ENCODE measurements at places on chromosomes 4 and X.

DNA sequence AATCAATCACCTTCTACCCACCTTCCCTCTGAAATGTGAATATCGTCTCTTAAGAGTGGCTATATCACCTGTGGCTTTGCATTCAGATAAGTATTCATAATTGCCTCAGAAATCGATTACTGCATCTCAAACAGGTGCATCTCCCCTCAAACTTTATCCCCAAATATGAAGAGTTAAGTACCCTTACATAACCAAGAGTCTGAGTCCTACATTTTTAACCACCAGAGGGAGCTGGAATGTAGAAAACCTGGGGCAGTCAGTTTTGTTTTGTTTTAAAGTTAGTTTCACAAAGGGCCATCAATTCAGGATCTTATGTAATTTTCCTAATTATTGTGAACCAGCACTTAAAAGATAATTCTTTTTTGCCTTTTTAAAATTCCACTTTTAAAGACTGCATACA is 5.7 kb downstream of the TCEANC start:
- no peak for DNase-seq

DNA sequence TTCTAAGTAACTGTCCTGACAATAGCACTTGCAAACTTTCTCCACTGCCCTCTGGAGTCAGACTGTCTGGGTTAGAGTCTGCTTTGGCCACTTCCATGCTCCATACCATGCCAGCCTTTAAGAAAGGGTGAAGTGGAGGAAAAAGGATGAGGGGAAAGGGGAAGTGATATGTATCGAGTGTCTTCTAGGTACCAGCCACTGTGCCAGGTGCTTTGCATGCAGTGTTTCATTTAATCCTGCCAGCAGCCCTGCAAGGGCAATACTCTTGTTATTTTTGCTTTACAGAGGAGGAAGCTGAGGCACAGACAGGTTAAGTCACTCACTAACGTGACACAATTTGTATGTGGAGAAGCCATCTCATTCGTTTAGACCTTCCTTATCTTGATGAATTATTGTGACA is 55.6 kb downstream of the RTL9 start:
- no peak for DNase-seq

GRCh38 chrX:103211012-103211715 is 3.7 kb upstream of the BEX4 start:
- no peak for DNase-seq

- DNase-seq: no peak
These were observed 153.6 kb downstream of the SOWAHB start for GRCh38 chr4:76744241-76744921.

- no peak for DNase-seq
These were observed 113.3 kb upstream of the CPEB2 start for GRCh38 chr4:14888790-14889572.

DNA sequence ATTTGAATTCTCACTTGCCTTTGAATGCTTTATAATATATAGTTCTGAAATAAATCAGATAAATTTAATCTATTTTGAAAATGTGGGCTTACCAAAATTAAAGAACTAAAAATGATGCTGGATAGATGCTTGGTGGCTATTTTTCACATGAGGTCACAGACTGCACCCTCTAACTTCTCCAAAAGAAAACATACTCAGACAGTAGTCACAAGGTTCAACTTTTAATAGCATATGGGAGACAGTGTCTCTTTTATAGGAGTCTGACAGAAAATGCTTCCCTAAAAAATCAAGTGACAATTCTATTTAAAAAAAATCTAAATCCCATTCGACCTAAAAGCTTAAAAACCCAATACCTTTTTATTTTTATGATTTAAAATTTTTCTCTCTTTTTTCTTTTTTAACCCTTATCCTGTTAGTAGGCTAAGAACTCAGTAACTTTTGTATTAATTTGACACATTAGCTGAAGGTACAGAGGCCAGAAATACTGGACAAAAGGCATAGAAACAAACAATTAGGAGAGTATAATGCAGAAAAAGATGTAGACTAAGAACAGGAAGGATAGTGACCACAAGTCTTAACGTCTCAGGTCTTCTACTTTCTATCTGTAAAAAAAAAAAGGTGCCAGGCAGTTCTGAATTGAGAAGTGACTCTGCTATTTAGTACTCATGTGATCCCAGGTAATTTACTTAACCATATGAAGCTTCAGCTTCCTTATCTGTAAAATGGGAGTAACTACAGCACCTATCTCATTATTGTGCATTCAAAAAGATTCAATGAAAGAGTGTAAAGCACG is 7.6 kb downstream of the TIGD4 start:
- no peak for DNase-seq

DNA sequence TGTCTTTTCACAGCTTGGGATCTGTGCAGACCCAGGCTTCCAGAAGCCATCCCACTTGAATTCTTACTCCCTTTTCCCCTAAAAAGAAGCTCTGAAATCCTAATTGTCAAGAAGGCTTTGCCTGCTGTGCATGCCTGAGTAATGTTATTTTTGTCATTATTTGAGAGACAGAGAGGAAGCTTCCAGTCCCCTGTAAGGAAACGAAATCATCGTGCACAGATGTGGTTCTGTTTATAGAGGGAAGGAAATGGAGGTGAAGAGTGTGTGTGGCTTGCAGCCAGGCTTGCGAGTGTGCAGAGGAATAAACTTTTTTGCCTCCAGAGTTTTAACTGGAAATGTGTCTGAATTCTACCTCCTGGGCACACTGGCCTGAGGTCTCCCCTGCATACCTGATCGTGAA is 70.2 kb downstream of the TBL1X start:
- no peak for DNase-seq

DNA sequence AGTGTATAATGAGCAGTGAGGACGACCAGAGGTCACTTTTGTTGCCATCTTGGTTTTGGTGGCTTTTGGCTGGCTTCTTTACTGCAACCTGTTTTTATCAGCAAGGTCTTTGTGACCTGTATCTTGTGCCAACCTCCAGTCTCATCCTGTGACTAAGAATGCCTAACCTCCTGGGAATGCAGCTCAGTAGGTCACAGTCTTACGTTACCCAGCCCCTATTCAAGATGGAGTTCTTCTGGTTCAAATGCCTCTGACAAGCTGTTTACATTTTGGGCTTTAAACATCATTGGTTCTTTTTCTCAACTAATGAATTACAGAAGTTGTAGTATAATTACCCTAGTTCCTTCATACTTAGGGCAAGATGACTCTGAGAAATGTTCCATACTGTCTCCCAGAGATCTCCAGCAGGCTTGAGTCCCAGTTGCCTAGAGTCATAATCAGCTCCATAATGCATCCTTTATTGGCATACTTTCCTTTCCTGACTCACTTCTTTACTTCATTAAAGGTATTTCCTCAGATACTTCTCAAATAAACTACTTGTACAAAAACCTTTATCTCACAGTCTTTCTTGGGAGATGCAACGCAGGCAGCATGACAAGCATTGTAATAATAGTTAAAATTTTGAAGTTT is 136.5 kb downstream of the KDM6A start:
- DNase-seq: no peak

DNA sequence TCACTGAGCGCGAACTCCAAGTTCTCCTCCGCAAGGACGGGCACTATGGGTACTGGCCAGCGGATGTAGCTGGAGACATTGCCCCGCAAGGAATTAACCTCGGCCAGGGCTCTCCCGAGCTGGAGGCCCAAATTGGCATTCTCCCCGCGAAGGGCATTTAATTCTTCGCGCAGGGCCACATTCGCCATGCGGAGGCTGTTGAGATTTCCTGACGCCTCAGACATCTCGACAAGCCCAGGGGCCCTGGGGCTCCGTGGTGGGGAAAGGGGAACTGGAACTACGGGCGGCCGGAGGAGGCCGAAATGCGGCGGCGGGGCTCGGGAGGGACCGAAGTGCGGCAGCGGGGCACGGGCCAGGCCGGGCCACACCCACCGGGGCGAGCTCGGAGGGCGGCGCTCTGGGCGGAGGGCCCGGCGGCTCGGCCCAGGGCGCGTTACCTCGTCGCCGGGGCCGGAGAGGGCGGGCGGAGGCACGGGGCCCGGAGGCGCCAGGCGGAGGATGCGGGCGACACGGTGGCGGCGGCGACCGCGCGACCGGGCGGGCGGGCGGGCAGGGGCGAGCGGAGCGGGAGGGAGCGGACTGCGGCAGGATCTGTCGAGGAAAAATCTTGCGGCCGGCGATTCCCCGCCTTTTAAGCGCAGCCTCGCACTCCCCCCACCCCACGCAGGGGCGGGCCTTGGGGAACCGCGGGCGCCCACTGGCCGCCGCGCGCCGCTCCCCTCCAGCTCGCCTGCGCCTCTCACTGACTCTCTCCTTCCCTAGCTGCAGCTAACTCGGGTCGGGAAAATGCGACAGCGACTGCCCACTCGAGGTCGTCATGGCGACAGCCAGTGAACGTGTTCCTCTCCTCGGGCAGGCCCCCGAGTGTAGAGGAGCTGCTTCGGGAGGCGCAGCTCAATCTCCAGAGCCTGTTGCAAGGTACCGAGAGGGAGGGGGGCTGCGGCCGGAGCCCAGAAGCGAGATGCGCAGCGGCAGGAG is at the start of gene RTL5:
TSS of gene RTL5 (minus strand) at position 599 of the 978 bp plus-strand sequence.
- peak; percentile 24 for DNase-seq

DNA sequence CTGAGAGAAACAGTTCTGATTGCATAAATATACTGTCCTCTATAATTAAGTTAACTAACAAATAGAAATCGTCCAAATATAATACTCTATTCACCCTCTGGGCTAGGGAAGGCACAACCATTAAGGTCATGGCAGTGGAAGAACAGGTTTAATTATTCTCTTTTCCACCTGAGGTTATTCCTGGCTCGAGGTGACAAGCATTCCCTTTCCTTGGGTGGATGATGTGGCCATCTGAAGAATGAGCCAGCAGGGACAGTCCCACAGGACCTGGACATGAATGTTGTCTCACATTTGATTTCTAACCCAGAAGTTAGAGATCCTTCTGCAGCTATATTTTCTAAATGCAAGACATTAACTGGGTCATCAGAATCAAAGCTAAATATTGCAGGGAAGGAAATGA is 5.5 kb downstream of the IBSP start:
- no peak for DNase-seq

DNA sequence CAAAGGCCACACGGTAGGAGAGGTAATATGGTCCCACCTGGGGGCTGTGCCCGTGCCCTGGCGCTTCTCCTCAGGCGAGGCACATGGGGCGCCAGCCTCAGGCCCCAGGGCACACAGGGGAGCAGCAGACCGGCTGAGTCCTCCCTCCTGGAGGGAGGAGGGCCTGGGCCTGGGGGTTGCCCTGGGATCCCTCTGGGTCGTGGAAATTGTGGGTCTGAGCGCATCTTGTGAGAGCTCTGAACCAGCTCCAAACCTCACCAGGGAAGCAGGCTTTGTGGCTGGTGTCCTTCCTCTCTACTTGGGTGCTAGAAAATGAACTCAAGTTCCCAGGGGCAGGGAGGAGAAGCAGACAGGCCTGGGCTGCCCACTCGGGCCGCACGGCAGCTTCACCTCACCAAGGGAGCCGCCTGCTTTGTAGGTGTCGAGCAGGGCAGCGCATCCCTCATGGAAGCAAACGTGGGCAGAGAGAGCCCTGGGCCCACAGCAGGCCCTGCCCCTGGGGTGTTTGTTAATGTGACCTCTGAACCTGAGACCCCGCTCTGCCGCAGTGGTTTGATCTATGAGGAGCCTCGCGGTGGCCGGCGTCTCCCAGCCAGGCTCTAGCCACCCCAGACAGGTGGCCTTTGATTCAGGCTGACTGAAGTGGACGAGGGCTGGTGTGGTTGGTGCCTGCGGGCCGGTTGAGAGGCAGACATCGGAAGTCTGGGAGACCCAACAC is 10.8 kb downstream of the HTRA3 start:
- no peak for DNase-seq

GRCh38 chrX:69022430-69022829 is 142.8 kb downstream of the PJA1 start:
- no peak for DNase-seq

GRCh38 chr4:69995526-69996016 is at the start of gene STATH:
Gene STATH (plus strand): TSS chr4:69995966. CDS start chr4:69998438, 2,472 bp downstream.
- no peak for DNase-seq

DNA sequence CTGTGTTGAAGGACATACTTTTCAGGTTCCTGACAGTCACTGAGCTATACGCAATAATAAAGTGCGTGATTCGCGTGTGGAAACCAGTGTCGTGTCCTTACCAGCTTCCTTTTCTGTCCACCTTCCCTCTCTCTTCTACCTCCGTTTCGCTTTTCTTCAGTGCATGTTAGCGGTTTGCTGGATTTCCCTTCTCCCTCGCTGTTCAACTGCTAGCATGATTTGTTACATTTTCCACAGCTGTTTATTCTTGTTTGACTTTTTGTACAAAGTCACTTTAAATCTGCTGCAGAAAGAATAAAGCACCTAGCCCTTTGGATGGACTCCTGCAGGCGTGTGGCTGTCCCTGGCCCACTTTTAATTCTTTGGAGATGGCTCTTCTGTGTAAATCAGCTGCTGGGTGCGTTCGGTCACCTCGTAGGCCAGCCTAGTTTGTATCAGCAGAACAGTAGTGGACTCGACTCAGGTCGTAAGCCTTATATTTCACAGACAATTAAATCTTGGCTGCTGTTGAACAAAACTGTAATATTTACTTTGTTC is 8.9 kb upstream of the HAND2 start:
- DNase-seq: no peak

- DNase-seq: no peak
These were observed 305.7 kb downstream of the PDGFC start for GRCh38 chr4:156665780-156666366.

DNA sequence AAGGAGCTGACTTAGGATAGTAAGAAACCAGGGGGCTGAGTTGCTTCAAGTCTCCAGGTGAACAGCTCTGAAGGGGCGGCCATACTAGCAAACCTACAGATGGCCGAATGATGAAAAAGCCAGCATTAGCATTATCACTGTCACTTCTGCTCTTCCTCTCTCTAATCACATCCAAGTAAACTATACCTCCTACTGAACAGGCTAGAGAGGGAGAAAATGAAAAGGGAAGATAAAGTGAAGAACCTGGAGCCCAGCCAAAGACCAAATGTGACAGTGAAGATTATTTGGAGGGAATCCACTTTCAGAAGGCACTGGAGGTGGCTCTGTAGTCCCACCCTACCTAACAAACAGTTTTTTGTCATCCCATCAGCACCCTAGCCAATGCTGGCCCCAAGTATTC is 50.4 kb upstream of the PRPS1 start:
- no peak for DNase-seq

DNA sequence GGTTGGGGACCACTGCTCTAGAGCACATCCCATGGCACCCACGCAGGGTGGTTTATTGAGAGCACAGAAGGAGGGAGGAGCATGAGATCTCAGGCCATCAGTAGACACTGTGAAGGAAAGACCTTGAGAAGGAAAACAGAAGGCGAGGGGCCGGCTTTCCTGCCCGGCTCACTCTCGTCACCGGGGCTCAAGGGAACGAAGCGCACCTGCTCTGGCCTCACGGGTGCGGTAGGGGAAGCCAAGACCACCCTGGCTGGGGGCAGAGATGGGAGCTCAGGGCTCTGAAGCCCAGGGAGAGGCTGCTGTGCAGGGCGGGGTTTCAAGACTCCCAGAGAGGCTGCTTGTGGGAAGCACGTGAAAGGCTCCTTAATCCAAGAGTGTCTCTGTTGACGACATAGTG is 105.9 kb downstream of the TNIP2 start:
- DNase-seq: no peak

- DNase-seq: no peak
These were observed 722 bp upstream of the NBDY start for GRCh38 chrX:56728321-56728720.
